ENCODE measurements at places on chromosomes 5 and 9.

DNA sequence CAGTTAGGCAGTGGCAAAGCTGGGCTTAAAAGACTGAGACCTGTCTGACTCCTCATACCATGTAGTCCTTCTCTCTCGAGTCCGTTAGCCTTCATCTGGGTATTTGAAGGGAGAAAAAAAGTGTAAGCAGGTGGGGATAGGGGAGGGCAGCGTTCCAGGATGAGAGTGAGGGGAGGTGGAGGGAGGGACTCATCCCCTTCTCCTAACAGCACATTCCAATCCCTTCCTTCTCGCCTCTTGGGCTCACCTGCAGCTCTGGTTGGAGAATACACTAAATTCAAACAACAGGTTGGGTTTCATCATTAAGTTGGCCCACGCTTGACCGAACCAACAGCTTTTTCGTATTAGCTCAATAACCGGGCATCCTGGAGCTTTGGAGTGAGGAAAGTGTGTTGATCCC lies 3.6 kb downstream of the NEURL1B start:
- no peak for DNase-seq

DNA sequence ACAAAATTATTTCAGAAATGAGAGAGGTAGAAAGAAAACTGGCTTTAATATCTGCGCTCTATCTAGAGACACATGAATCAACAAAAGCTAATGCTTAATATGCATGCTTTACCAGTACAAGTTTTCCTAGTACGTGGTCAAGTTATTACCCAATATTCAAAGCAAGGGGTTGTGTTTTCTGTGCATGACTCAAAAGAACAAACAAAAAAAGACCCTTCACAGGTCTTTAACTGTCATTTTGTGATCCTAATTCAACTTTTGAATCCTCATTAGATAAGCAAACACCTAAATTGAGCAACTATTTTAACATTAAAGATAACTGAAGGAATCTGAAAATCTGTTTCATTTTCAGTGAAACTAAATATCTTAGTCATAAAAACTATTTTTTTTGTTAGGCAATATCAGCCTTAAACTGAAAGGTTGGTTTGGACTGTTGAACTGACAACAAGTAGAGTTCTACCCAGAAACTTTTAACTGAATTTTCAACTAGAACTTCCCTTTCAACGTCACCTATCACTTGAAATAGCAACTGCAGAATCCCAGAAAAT lies 12.5 kb downstream of the ST8SIA4 start:
- DNase-seq: no peak

DNA sequence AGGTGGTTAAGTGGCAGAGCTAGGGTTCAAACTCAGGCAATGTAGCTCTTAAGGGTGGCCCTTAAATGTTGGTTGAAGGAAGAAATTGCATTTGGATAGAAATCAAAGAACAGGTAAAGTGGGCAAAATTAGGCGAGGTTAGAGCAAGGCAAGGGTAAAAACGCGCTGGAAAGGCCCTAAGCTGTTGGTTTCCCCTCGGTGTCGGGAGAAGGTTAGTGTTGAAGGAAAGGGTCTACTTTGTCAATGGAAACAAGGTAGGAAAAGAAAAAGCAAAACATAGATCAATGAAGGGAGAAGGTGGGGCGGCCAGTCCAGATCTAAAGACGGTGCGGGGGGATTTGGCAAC lies 431 bp downstream of the FASTKD3 start:
- no peak for DNase-seq

DNA sequence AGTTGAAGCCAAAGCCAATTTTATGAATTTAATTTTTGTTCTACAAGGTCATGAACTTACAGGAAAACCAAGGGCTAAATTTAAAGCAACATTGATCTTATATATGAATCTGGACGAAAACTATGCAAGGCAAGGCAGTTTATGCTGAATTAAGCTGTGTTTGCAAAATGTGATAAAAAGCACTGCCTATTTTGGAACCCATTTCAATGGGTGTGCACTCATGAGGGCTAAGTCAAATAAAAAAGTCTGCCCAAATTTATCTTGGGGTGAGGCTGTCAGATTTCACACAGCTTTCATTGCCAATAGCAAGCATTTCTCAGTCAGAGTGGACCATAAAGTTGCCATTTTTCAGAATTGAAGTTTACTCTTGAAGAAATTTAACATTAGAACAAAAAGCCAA lies 199.9 kb downstream of the LURAP1L start:
- no peak for DNase-seq
